ENCODE measurements at places on chromosomes 11 and 22.

DNA sequence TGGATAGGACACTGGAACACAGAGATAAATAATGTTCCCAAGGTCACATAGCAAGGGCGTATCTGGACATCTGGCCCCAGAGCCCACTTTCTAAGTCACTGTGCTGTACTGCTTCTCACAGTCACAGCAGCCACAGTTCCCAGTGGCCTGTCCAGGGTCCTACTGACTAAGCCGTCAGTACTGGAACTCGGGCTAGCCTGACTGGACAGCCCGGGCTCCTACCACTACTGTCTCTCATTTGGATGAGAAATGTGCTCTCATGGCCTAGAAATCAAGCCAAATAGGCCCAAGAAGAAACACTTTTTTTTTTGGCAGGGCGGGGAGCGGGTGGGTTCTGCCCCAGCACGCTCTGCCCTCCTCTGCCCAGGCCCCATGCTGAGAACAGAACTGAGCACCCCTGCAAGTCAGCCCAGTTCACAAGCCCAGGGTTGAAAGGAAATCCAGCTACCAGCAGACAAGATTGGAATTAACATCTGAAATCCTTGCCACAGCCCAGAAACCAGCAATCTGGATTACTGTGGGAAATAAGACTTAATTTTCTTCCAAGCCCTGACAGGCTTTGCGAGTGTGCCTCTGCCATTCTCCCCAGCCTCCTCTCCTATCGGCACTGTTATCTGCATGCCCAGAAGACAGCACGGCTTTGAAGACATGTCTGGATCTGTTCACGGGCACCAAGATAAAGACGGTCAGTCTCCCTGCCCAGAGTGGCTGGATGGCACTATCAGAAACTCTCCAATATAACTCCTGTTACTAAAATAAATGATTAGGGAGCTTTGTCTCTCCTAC lies 182.9 kb upstream of the NCAM1 start:
- no peak for DNase-seq

DNA sequence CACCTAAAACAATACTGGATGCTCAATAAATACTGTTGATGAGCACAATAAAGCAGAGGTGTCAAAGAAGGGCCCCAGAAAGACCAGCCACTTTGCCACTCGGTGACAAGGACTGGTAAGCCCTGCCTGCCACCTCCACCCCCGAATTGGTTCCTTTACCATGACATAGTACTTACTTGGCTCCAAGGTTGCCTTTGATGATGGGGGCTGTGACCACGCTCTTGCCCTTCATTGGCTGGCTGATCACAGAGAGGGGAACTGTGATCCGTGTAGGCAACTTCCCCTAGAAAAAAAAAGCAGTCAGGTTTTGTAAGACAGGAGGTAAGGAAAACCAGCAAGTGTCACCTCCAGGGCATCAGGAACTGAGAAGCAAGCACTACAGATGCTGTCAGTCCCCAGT lies 29.7 kb downstream of the NFRKB start:
- no peak for DNase-seq

DNA sequence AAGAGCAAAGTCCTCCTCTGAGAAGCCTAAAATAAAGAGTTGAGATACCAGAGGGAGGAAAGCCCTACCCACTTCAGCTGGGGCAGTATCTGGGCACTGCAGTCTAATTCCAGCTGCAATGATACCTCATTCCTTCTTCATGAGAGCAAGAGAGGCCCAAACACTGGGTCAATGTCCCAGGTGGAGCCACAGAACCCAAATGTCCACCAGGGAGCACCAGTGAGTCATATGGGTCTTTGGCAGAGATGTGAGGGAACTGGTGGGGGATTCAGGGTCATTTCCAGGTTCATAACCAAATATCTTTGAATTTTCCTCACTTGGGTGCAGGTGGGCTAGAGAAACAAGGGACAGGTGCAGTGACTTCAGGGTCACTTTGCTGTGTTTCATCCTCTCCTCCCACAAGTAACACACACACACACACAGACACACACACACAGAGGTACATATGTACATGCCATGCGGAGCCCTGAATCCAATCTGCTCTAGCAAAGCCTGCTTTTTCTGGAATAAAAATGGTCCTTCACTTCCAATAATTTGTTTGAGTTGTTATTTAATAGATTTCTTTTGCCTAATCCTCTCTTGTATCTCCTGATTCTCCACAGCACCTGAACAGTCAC lies 585.4 kb downstream of the SOX6 start:
- no peak for DNase-seq

GRCh38 chr11:73040046-73040445 lies 102.1 kb downstream of the FCHSD2 start:
- no peak for DNase-seq

DNA sequence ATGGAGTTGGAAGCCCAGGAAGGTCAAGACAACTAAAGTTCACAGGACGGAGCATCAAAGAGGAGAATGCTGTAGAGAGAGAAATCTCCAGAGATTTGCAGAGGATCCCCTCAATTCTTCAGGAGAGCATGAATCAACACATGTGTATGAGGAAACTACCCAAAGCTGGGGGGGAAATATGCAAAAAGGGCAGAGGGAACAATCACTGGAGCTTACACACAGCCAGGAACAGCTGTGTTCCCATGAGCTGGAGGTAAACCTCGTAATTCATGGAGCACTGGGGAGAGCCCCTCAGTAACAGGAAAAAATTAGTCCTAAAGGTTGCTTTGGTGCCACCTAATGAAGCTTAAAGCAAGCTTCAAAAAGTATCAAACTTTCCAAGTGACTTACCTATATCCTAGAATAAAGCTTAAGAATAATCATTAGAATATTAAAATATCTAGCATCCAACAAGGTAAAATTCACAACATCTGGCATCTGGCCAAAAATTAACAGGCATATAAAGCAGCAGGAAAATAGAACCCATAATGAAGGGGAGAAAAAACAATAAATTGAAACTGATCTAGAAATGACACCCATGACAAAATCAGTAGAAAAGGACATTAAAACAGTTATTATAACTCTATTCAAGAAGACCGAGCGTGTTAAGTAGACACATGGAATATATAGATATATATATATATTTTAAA lies 134.2 kb downstream of the STK33 start:
- DNase-seq, result no peak

GRCh38 chr11:8610532-8611116 lies 16.6 kb upstream of the STK33 start:
- no peak for DNase-seq

DNA sequence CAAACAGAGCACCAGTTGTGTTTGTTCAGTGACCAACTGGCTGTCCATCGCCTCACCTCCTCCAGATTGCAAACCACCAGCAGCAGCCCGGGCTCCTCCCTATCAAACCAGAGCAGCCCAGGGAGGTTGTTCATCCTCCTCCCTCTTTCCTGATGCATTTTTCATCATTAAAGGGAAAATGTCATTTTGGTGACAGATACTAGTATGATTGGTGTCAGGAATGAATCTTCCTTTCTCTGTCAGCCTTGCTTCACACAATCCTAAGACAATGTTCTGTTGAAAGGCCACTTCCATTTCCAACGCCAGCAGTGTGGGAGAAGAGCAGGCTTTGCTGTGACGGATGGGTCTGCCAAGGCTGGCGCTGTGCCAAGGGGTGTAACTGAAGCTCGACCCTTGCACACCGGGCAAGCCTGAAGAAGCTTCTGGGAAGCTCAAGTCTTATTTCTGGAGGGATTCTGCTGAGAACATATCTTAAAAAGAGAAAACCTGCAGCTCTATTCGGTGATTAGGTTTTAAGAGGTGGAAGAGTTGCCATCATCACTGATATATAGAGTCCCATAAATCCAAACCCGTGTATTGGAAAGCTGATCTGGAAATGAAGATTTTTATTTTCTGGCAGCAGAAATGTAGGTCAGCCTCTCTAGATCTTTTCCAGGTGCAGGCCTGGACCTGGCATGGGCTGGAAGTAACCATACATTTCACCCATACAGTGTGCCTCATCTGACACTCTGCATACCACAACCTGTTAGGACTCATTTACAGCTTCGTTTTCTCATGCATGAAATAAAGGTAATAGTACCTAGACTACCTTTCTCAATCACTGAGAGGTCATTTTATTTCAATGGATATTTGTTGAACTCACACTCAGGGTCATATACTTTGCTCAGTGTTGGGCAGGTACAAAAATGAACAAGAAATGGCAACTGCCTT lies 524.5 kb downstream of the NTM start:
- DNase-seq, result no peak

- DNase-seq, result no peak
Observed at GRCh38 chr22:23126165-23127054, 15.4 kb downstream of the RSPH14 start.

DNA sequence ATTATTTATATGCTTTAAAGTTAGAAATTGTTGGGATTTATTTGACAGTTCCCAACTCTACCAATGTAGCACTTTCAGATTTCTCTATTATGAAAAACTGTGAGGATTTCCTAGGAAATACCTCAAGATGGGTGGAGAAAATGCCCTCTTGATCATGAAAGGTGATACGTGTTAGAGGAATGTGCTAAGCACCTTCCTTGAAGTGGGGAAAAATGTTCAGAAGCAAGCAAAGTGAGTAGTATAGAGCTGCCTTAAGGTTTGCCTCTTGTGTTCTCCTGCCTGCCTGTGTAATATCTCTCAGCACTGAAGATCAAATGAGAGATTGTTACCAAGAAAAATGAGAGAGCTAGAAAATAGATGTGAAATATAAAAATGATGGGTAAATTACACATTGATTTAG lies 58.2 kb downstream of the YAP1 start:
- DNase-seq, result no peak

DNA sequence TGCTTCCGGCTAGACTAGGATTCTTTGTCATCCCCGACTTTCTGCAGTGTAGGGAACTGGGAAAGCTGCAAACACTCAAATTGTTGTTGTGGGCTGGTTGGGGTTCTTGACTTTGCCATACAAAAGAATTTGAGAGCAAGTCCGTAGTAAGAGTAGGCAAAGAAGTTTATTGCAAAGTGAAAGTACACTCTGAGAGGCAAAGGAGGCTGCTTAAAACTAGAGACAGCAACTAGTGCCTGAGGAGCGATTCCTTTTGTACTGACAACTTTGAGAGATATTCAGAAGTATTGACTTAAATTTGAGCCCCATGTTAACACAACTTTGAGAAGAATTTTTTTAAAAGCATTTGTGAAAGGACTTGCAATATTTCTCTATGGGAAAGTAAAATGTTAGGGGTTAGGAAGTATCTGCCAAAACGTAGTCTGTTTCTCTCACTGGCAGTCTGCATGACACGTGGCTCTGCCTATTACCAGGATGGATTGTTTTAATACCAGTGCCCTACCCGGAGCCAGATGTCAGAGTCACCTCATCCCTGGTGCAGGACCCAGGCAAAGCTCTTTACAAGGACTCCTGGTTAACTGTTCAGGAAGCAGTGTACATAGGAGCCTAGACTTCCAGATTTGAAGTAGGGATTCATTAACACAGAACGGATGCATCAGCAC lies 85.0 kb upstream of the CLPB start:
- no peak for DNase-seq

GRCh38 chr11:95152876-95153856 lies 63.5 kb downstream of the ENDOD1 start:
- no peak for DNase-seq

DNA sequence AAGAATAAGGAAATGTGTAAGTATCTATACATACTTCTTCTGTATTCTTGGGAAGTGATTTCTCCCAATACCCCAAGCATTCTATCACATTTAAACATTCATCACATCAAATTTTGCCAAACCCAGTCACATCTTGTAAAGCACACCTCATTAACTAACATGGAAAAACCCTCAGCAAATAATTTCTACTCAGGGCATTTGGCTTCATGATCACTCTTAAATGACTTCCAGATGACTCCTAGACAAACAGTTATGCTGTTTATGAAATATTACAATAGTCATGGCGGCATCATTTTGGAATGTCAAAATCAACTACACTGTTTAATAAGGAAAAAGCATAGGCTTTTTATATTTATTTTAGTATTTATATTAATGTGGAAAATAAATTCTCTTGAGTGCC lies 47.3 kb upstream of the CCDC34 start:
- DNase-seq, result no peak

GRCh38 chr22:27247701-27248434 lies 553.7 kb downstream of the MN1 start:
- no peak for DNase-seq

DNA sequence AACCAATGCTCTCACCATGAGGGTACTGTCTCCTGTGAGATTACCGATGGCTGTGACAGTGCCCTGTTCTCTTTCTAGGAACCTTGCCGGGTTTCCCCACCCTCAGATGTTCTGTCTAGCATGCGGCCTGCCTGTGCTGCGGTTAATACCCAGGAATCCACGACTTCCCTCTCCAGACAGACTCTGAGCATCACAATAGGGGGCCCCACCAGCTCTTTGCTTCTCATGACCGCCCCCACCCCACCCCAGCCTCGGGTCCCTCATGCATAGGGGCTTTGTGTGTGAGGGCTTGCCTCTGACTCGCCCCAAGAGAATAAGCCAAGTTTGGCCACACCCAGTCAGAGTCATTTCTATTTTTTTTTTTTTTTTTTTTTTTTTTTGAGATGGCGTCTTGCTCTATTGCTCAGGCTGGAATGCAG lies 10.3 kb downstream of the PARVG start:
- DNase-seq, result no peak

DNA sequence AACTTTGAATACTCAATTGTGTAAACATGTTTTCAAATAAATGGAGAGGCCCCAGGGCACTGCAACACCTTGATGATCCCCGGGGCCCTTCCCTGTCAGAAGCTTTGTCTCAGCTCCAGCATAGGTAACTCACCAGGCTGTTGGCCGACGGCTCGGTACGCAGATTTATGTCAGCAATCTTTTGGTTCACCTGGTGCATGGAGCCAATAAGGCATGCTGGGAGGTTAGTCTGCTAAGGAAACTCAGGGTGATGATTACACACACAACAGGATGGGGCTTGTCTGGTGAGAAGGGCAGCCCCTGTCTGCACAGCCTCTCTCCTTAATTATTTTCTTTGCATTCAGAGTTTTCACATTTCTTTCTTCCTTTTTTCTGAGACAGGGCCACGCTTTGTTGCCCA lies 10.8 kb downstream of the FAM227A start:
- no peak for DNase-seq

DNA sequence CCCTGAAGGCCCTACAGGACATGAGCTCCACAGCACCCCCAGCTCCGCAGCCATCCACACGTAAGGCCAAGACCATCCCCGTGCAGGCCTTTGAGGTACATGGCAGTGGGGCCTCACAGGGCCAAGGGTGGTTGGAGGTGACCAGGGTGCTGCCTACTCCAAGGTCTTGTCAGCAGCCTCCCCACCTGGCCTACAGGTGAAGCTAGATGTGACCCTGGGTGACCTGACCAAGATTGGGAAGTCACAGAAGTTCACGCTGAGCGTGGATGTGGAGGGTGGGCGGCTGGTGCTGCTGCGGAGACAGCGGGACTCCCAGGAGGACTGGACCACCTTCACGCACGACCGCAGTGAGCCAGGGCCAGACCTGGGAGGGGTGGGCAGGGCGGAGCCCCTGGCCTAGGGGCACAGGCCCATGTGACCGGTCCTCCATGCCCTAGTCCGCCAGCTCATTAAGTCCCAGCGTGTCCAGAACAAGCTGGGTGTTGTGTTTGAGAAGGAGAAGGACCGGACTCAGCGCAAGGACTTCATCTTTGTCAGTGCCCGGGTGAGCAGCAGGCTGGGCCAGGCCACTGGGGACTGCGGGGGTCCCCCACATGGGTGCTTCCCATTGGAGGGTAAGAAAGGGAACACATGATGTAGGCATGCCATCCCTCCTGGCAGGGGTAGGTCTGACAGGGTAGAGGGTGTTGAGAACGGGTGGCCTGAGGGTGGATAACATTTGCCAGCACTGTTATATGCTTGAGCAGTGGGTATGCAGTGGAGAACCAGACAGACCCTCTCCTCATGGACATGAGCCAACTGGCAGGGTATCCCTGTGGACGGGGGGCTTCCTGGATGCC lies 5.6 kb downstream of the INPPL1 start:
- DNase-seq, result no peak

GRCh38 chr11:113373981-113374560 lies 13.5 kb upstream of the ANKK1 start:
- DNase-seq, result no peak

GRCh38 chr11:91220476-91221202 lies 997.8 kb upstream of the CHORDC1 start:
- DNase-seq, result no peak
